Stimulated activated effector memory CD8-positive, alpha-beta T cell treated with anti-CD3 and anti-CD28 coated beads, Interleukin-12 subunit alpha, Interleukin-12 subunit beta, amount 100 ng/mL, for 72 hours (primary cell): ENCODE measurements at places on chromosomes 7 and 10.
A peak's percentile ranks its signal among the peaks of the same experiment; 100 is the strongest.

DNA sequence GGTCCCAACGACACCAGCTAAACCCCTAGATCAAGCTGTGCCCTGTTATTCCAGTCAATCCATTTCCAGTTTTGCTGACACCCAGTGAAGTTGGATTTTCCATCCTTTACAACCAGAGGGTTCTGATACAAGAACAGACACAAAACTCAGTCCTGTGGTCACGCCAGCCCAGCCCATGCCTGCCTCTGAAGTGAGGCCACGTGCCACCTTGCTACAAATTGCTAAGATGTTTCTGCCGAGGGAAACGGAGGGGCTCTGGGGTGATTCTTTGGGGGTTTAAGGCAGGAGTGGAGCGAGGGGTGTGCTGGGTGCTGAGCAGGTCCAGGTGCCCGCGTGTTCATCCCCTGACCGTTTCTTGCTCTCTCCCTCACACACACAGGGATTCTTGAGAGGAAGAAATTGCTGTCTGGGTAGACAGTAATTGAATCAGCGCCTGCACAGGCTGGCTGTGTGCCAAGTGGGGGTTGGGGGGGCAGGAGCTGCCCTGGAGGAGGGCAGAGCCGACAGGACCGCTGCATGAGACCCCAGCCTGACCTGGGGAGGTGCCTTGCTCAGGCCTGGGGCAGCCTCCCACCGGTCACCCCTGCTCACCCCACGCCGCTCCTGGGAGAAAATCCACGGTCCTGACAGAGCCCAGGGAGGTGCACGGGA lies 38.1 kb downstream of the ADAP1 start:
- DNase-seq: no peak

DNA sequence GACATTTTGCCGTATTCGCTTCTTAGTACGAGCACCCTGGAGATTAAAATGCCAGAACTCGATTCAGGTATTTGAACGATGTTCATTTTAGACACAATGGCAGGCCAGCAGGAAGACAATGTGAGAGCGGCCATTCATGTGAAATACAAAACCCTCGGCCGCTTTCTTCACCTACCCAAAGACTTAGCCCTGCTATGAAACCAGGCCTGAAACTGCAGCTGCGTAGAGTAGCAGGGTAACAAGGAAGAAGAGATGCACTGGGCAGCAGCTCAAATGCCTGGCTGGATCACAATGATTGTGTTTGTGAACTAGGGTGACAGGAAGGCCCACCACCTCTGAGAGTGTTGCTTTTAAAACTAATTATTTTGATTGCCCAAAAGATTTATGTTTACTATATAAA lies 234.8 kb downstream of the TRIL start:
- DNase-seq: no peak

- DNase-seq: no peak
Measured at GRCh38 chr7:157310676-157311185, 26.1 kb upstream of the DNAJB6 start.

DNA sequence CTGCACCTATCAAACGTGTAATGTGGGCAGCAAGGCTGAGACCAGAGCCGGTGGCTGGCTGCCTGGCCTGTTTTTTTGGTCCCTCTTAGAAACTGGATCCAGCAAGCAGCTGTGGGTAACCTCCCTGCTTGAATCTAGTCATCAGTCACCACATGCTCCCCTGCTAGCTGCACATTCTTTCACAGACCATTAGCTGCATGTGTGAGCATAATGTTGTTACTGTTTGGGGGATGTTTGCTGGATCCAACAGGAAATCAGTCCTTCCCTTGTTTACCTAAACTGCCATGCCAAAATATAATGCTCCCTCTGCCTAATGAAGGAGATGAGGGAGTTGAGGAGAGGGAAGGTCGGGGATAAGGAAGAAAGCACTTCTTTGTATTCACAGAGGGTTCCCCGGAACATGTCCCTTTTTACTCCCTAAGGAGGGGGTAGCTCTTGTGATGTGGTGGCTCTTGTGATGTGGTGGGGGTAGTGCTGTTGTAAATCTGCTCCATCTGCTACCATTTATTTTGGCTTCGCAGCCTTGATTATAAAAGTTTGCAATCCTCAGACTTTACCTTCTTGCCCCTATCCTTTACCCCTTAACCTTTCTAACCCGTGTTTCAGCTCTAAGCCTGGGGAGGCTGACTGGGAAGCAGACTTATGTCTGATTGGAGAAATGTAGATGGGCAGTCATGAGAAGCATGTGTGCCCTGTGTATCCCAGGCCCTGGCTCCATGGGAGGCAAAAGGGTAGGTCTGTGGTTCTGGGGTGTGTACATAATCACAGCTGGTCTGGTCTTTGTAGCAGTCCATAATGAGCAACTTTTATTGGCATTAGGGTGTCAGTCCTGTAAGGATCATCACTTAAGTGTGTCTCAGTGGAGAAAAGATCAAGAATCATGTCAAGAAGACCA lies 20.8 kb downstream of the LOXL4 start:
- DNase-seq: peak; percentile 40

GRCh38 chr10:96309628-96310320 lies 5.5 kb downstream of the DNTT start:
- no peak for DNase-seq

- DNase-seq: no peak
Measured at GRCh38 chr7:69599286-69599954, 1.1 kb downstream of the AUTS2 start.

GRCh38 chr7:49295146-49295545 lies 370.8 kb downstream of the CDC14C start:
- DNase-seq: no peak

DNA sequence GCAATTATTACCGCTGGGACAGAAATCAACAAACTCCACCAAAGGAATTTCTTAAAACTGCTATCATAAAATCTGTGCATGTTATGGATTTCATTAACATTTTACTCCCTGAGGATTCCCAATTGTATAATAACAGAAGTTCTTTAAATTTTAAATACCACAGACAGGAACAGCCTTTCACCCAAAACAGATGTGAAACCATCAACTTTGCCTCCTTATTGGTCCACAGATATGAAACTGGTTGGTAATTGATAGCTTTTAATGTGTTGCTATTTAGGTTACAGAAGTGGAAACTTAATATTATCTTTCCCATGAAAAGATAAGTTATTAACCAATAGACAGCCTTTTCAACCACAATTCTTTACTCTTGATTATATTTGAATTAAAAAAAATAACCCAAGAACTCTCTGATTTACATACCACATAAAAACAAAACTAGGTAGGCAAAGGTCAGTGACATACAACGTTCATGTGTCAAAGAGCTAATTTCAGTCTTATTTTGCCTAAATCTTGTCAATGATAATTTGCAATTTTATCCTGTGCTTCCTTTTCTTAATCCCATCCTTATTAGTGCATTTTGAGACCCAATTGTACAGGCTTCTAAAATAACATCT lies 90.0 kb downstream of the NRP1 start:
- DNase-seq: no peak

DNA sequence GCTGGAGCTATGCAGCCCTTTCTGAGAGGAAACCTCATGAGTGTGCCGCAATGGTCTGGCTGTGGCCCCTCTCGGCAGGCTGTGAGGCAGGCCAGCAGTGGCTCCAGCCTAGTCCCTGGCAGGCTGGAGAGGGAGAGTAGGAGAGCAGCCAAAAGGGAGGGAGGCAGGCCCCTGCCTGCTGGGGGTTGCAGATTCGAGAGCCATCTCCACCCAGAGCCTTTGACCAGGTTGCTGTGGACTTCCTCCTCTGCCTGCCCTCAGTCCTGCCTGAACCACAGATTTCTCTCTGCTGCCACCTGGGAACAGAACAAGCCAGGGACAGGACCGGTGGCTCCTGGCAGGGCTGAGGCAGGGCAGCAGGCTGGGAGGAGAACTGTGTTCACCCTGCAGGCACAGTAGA lies 13.9 kb downstream of the PAX2 start:
- DNase-seq: no peak

DNA sequence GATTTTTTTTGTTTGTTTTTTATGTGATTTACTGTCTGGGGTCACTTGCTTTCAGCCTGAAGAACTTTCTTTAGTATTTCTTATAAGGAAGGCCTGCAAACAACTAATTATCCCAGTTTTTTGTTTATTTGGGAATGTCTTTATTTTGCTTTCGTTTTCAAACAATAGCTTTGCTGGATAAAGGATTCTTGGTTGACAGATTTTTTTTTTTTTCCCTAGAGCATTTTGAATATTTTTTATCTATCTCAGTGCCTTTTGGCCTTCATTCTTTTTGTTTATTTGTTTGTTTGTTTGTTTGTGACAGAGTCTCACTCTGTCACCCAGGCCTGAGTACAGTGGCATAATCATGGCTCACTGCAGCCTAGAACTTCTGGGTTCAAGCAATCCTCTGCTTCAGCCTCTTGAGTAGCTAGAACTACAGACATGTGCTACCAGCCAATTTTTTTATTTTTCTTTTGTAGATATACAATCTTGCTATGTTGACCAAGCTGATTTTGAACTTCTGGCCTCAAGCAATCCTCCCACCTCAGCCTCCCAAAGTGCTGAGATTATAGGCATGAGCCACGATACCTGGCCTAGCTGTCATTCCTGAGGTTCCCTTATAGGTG lies 46.3 kb upstream of the FZD9 start:
- DNase-seq: no peak

DNA sequence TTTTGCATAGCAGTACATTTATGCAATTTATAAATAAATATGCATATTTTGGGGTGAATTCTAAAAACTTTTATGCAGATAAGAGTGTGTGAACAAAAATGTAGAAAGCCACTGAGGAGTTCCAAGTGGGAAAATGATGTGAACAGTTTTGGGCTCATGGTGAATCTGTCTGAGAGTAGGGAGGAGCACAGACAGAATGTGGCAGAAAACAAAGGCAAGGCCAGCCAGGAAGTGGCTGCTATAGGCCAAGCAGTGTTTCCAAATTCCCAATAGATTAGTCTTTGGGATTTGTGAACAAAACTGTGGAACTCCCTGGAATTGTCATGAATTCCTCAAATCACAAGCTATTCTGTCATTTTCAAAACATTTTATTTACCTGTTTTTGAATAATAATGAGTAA lies 73.6 kb upstream of the AMPH start:
- DNase-seq: no peak

DNA sequence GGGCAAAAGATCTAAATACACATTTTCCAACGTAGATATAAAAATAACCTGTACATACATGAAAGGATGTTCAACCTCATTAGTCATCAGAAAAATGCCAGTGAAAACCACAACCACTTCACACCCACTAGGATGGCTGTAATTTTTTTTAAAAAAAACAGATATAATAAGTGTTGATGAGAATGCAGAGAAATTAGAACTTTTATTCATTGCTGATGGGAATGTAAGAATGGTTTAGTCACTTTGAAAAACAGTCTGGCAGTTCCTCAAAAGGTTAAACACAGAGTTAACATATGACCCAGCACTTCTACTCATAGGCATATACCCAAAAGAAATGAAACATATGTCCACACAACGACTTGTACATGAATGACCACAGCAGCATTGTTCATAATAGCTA lies 32.3 kb upstream of the PRKCQ start:
- DNase-seq: no peak

DNA sequence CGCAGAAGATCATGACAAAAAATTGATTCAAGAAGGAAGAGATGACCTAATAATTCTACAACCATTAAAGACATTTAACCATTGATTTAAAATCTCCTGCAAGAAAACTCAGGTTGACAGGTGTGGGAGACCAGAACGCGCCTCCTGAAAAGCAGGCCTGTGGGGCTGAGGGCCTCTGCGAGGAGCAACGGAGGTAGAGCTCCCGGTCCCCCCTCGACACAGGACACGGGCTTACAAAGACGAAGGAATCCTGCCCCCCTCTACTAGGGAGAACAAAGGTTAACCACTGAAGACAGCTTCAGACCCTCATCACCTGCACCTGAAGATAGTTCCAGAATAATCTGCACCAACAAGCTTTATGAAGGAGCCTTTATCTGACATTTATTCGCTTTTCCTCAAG lies 55.9 kb upstream of the INPP5A start:
- DNase-seq: no peak

GRCh38 chr7:49791088-49791741 lies 17.8 kb downstream of the VWC2 start:
- DNase-seq: no peak

- DNase-seq: no peak
Measured at GRCh38 chr7:101594790-101595189, 34.3 kb downstream of the MYL10 start.

GRCh38 chr10:111037858-111038257 lies 39.0 kb upstream of the ADRA2A start:
- no peak for DNase-seq

GRCh38 chr10:15486404-15486803 lies 115.3 kb upstream of the FAM171A1 start:
- DNase-seq: no peak

DNA sequence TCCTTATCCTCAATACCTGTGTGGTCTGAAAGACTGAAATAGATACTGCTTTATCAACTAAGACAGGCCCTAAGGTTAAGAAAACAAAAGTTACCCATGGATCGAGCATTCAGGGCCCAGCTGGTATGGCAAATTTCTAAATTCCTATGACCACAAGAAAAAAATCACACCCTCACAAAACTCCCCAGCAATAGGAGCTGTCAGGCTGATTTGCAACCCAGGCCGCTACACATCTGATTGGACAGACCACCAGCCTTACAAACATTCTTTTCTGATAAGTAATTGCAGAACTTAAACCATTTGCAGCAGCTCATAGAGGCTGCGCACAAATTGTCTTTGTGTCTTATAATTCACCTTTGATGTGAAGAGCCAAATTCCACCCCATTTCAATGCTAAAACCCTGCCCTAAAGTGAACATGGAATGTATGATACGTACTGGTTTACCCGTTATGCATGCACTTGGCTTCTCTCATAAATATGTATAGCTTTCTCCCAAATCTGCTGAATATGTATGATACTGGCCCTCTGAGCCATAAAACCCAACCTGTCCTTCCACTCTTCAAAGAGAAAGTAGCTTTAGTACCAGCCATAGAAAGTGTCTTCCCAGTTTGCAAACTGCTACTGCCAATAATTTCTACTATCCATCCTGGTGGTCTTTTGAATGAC lies 842.5 kb downstream of the GRID1 start:
- DNase-seq: no peak

DNA sequence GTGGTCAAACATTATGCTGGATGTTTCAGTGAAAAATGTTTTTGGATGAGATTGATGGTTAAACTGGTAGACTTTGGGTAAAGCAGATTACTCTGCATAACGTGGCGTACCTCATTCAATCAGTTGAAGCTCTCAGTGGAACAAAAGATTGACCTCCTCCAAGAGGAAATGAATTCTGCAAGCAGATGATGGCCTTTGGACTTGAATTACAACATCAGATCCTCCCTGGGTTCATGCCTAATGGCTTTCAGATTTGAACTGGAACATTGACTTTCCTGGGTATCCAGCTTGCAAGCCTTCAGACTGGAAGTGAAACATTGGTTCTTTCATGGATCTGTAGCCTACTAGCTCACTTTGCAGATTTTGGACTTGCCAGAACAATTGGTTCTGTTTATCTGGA lies 169.3 kb upstream of the MALRD1 start:
- no peak for DNase-seq
